Putamen (tissue), 1 donor: ENCODE measurements at places on chromosomes 11 and 22.

DNA sequence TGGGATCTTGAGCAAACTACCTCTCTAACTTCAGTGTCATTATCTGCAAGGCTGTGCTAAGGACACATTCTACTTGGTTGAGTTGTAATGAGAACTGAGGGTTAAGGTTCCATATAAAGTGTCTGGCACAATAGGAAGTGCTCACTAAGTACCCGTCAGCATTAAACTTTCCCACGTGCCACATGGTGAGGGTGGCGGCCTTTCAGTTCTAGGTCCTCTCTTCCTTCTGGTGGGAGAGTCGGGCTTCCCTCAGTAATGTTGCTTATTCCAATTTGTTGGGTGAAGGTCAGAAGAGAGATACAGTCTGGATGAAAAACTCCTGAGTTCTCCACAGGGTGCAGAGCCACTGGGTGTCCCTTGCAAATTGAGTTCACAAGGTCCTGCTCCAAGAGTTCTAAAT lies 4.6 kb upstream of the CD6 start:
- DNase-seq, result no peak

GRCh38 chr11:72146625-72147024 lies 11.1 kb downstream of the FOLR3 start:
- DNase-seq, result no peak

DNA sequence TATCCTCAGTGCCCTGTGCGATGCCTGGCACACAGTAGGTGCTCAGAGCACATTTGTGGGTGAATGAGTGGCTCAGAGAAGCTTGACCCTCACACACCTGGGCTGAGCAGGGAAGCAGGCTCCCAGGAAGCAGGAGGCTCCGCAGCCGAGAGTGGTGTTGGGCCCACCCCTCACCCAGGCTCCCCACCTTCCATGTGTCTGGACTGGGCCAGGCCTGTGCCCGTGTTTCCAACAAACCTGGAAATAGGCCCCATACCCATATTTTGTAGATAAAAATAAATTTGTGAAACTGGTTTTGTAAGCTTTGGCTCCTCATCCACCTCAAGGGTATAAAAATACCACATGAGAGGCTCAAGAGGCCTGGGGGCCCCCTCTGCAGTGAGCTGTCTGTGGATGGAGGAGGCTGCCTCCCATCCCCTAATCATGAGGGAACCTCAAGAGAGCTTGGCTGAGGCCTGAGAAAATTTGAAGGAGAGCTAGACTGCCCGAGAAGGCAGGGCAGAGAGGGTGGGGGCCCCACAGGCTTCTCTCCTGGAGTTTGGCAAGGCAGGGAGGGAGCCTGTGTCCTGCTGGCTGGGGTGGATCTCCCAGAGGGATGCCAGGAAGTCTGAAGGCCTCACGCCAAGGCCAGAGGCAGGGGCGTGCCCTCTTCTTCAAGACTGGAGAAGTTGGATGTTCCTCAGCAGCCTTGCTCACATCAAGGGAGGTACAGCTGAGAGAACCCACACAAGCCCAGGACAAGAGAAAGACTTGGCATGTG lies 147.0 kb upstream of the NECTIN1 start:
- DNase-seq, result no peak

DNA sequence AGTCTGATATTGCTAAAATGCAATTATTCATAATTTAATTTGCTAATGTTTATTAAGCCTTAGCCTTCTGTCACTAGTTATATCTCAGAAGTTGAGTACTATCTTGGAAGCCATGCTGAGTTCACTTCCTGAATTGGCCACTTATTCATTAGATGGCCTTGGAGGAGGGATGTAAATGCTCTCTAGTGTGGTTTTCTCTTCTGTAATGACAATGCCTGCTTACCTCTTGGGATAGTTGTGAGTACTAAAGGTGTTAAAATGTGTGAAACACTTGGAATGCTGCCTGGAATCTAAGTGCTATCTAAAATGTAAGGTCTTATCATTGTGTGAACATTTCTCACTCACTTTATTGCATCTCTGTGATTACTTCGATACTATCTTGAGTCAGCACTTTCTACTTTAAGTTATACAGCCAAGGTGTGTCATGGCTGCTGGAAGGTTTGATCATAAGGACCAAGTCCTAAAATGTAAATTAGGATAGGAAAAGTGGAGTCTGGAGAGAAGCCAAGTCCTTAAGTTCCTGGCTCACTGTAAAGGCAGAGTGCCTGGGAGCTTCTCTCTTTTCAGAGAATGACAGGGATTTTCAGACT lies 12.4 kb downstream of the GLYATL2 start:
- no peak for DNase-seq

DNA sequence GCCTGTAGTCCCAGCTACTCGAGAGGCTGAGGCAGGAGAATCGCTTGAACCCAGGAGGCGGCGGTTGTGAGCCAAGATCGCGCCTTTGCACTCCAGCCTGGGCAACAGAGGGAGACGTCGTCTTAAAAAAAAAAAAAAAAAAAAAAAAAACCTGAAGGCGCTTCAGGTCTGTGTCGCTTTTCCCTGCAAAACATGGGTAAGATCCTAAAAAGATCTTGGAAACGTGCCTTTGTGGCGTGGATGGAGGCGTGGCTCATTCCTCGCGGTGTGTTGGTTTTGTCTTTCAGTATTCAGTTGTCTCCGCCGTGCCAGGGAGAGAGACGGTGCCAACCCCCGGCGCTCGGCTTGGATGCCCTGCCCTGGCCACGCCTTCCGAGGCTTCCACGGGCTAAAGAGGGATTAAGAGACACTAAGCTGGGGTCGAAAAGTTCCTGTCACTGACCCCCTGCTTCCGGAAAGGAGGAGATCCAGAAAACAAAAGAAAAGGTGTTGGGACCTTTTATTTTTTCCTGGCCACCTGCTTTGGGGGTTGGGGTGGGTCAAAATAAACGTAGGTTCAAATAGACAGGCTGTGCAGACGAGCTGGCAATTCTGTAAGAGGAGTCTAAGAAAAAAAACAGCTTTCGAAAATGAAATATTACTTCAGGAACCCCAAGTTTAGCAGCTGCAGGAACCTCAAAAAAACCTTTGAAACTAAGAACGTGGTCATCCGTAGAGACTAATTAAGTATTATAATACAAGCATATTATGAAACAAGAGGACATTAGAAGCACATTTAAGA lies 1.1 kb upstream of the SLC35F2 start:
- DNase-seq, result no peak

DNA sequence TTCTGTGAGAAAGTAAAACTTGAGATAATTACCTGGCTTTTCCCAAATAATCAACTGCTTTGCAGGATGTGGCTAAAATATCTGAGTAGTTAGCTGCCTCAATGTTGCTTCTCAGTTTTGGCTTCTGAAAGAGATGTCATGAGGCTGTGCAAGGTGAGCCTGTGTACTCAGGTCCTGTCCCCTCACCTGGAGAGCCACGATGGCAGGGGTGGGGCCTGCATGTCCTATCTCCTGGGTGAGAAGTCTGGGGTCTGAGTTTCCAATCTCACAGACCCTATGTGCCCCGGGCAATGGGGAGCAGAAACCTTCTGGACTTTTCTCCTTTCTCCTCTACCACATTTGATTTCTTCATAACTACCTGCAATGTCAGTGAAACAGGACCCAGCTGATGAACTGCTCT lies 338.6 kb upstream of the B3GAT1 start:
- DNase-seq, result no peak

DNA sequence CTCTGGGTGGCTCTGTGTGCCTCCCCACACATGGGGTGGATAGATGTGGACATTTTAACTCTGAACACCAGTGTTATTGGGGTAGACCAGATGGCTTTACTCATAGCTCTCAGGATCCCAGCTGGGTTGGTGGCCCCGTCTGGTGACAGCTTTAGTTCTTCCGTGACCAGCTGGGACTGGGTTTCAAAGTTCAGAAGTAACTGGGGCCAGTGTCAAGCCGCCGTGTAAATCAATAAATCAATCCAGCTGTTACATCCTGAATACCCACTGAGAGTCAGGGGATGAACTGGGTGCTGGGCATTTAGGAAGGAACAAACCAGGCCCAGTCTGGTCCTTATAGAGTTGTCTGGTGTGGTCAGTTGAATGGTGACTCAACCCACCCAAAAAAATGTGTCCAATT lies 269.4 kb downstream of the CTTN start:
- DNase-seq, result no peak

- no peak for DNase-seq
These were observed 46.2 kb downstream of the WT1 start for GRCh38 chr11:32388871-32389770.

- DNase-seq, result no peak
These were observed 88.5 kb downstream of the NECTIN1 start for GRCh38 chr11:119640541-119640940.

DNA sequence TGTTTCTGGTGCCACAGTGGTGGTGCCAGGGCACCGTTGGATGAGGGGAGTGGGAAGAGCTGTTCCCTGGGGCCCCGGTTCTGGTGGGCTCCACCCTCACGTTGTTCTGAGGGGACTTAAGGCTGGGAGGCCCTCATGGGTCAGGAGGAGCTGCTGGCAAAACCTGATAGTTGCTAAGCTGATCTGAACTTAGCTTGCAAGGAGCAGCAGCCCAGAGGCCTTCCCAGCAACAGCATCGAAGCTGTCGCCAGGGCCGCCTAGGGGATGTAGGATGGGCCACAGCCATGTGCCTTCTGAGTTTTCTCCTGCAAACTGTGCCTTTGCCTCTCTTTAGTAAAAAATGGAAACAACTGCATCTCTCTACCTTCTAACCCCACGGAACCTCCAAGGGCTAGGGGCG lies 240.2 kb downstream of the TBC1D22A start:
- no peak for DNase-seq

- no peak for DNase-seq
These were observed 25.7 kb upstream of the TMPRSS4 start for GRCh38 chr11:118051136-118051610.

DNA sequence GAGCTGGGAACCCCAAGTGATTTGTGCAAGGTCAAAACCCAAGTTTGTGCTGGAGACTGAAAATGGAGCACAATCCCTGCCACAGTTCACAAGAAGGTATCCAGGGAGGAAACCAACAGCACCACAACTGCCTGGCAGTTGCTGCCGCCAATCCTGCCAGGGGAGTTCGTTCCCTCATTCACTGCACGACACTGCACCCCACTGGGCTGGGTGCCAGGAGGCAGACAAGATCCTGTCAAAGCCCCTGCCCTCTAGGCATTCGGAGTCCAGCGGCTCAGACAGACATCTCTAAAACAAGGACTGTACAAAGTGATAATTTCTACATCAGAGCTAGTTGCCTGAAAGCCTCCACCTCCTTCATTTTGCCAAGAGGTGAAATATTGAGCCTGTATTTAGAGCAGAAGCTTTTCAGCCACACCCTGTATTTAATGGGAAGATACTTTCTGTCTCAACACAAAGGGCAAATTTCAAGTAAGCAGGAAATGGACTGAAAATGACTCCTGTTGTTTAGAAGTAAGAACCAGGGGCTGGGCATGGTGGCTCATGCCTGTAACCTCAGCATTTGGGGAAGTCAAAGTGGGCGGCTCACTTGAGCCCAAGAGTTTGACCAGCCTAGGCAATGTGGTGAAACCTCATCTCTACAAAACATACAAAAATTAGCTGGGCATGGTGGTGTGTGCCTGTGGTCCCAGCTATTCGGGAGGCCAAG lies 277.4 kb upstream of the NARS2 start:
- no peak for DNase-seq

GRCh38 chr11:12706545-12707499 lies 32.6 kb downstream of the TEAD1 start:
- DNase-seq, result no peak

- DNase-seq, result no peak
These were observed 24.0 kb downstream of the SLC43A1 start for GRCh38 chr11:57491371-57492061.

DNA sequence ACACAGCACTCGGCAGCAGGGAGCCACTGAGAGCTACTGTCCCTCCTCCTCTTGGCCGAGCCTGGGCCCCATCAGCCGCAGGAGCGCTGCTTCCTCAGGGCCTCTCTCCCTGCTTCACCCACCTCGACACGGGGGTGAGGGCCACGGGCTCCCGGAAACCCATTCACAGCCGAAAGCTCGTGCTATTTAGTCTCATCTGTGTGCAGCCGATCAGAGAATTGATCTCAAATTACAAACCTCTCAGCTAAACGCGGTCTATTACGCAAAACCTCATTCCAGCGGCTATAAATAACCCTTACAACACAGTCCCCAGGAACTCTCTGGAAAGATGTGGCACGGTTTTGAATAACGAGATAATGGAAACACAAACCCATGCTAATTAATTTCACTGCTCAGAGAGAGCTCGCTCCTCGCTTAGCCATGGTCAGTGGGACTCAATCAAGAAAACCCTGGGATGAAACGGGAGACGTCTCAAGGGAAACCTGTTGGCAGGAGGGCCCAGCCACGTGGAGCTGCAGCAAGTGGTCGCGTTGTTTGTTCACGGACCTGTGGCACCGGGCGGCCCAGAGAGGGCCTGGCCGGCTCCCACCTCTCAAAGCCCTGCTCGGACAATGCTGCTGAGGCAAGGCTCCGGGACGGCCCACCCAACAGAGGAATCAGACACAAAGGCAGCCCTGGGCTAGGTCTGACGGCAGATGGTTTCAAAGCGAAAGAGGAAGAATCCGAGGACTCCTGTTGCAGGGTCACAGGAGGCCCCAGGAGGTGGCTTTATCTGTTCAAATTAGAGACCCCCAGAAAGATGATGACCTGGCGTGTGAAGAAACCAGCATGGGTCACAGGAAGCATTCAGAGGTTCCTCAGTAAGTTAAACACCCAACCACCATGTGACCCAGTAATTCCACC lies 210.5 kb downstream of the CTTN start:
- DNase-seq, result no peak

GRCh38 chr11:111617286-111617685 lies 15.0 kb downstream of the SIK2 start:
- no peak for DNase-seq

DNA sequence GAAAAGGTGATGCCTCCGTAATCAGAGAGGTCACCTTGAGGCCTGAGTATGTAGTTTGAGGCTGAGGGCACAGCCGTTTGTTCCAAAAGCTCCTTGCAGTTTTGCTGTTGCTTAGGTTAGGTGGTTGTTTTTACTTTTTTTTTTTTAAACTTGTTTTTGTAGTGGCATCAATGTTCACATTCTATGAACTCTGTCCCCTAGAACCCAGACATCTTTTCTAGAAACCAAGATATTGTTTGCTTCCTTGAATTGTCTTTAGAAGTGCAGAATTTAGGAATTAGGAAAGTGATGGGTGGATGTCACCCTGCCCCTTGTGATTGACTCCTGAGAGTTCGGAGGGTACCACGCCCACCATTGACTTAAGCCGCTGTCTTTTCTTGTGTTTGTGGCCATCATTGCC lies 35.7 kb upstream of the ETS1 start:
- DNase-seq, result no peak

GRCh38 chr22:49599691-49600455 lies 227.8 kb downstream of the BRD1 start:
- DNase-seq, result no peak
